ENCODE measurements at places on chromosomes 11 and 22.

DNA sequence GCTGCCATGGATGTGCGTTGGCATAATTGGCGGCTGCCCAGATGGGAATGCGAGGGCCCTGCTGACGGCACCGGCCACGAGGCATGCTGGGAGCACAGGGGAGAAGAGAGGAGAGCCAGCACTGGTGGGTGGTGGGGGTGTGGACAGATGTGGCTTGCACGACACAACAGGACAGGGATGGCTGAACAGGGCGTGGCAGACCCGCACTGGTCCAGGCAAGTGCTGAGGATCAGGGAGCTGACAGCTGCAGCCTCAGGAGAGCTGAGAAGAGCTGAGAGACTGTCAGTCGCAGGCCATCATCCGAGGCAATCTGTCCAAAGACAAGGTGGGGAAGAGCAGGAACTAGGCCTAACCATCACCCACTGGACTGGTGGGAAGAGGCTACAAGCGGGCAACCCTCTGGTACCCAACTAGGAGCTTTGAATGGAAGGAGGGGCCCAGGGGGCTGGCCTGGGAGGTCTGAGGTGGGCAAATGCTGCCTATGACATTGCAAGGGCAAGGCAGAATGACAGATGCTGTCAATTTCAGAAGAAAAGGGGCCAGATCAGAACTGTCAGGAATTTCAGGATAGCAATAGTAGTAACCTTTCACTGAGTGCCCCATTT is 2.4 kb downstream of the GNB1L start:
- no peak for DNase-seq

DNA sequence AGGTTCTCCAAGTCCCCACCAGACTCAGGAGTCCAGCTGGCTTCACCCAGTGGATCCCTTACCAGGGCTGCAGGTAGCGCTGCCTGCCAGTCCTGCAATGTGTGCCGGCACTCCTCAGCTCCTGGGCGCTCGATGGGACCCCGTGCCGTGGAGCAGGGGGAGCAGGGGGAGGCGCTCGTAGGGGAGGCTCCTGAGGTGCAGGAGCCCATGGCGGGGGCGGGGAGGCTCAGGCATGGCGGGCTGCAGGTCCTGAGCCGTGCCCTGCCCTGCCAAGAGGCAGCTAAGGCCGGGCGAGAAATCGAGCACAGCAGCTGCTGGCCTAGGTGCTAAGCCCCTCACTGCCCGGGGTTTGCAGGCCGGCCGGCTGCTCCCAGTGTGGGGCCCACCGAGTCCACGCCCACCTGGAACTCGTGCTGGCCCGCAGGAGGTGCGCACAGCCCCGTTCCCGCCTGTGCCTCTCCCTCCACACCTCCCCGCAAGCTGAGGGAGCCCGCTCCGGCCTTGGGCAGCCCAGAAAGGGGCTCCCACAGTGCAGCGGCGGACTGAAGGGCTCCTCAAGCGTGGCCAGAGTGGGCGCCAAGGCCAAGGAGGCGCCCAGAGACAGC is 792.9 kb upstream of the CCDC179 start:
- DNase-seq = no peak

- no peak for DNase-seq
Observed at GRCh38 chr11:120613264-120614226, 102.0 kb downstream of the GRIK4 start.

GRCh38 chr11:396511-396947 is 2.5 kb downstream of the PKP3 start:
- no peak for DNase-seq

DNA sequence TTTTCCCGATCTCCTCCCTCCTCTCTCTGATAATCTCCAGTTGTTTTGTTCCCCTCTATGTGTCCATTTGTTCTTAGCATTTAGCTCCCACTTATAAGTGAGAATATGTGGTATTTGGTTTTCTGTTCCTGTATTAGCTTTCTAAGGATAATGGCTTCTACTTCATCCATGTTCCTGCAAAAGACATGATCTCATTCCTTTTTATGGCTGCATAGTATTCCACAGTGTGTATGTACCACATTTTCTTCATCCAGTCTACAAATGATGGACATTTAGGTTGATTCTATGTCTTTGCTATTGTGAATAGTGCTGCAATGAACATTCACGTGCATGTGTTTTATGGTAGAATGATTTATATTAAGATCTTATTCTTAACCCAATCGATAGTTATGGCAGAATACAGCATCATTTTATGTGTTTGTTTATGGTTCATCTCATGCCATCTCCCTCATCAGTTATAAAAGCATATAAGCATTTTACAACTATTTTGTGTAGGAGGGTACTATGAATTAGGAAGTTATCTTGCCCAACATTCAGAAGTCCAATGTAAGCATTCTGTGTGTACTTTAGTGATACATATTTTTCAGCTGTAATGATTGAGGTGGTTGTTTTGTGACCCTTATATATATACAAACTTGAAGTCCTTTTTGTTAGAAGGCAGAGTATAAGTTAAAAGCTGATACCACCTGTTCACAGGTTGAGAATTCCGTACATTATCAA is 3.2 kb downstream of the MS4A3 start:
- no peak for DNase-seq

GRCh38 chr22:37224757-37225420 is 12.6 kb upstream of the SSTR3 start:
- DNase-seq = no peak
